Stimulated activated CD8-positive, alpha-beta memory T cell treated with anti-CD3 and anti-CD28 coated beads, Interleukin-15, amount 100 ng/mL, for 4 hours (primary cell): ENCODE measurements at places on chromosomes 11 and 22.

- DNase-seq, result no peak
These were observed 11.9 kb upstream of the PPFIBP2 start for GRCh38 chr11:7501894-7502293.

DNA sequence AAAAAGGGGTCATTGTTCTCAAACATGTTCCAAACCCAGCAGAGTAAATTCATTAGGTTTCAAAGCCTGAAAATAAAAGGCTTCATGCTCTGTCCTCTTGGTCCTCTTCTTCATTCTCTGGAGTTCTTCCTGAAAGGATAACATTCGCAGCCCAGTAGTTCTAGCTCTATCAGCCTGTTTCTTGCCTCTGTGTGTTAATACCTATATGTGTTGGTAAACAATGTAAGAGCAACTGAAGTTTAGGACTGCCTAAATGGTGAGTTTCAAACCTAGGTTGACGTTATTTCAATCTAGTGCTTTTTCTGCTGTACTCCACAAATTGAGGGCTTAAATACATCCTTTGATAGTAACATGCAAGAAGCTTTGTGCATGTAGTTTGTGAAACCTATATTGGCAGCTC, 9.4 kb downstream of the AASDHPPT start:
- no peak for DNase-seq

DNA sequence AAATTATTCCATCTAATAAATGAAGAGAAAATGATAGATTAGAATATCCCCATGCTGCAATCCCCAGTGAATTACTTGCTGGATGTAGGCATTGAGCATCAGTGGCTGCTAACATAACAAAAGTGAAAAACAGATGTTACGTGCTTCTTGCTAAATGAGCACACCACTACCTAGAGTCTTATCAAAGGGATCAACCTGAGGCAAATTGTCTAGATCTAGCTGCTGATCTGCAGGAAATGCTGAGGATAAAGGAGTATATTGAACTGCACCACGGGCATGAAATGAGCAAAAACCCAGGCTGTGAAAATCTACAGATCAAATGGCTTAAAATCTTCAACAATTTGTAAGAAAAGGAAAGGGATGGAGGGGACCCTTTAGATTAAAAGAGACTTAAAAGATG, 45.3 kb upstream of the SCUBE2 start:
- DNase-seq, result no peak

DNA sequence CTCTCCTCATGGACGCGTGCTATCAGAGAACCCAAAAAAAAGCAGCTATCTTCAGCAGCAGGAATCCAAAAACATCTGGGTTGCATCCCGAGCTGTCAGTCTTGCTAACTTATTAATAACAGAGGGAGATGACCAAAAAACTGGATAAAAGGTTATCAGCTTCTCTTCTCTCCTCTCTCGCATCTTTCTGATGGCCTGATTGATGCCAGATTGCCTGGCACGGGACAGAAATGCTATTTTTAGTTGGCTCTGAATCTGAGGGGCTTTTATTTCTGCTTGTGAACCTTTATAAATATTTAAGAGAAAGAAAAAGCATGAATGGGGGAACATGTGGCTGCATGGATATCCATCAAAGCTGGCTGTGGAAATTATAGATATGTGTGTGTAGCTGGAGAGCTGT, 230.3 kb downstream of the ETS1 start:
- DNase-seq, result no peak

- no peak for DNase-seq
These were observed 49.6 kb upstream of the KIRREL3 start for GRCh38 chr11:127050186-127050585.

DNA sequence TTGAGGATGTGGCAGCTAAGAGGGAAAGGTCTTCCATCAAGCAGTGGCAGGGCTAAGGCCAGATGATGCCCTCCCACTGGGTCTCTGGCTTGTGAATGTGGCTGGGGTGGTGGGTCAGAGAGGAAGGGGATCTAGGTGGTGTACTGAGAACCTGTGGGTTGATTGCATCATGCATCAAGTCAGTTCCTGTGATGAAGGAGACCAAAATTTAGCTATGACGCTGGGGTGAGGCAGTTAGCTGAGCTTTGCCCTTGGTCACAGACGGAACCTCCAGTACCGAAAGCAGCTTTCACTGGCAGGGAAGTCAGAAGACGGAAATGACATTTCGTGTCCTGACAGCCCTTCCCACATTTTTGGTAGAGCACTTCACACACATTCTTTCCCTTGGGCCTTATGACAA, 20.7 kb downstream of the ATG16L2 start:
- DNase-seq, result no peak

DNA sequence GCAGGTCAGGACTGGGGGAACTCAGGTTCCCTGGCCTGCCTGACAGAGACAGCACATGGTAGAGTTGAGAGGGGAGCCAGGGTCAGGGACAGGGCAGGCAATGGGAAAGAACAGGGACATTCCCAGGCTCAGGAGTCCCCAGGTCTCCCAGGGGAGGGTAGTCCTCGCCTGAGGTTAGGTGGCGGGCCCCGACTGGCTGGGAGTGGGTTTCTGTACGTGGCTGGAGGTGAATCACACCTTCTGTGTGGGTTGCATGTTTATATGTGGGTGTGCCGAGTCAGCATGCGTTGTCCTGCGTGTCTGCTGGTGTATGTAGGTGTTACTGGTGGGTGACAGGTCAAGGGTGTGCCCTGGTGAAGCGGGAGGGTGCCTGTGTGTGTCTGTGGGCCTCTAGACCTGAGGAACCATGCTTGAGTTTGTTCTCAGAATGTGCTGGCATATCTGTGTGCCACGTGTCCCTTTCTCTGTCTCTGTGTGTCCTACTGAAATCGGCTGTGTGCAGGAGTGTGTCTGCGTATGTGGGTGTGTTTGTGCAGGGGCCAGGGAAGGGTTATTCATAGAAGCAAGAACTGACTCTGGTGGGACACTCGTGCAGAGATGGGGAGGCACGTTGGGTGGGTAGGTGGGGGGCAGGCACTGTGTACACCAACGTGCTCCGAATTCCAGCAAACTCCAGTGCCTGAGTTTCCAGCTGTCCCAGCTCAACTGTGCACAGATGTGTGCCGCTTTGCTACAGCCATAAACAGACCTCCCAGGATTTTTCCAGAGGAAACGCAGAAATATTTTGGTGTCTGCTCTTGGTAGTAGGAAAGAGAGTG, 23.8 kb upstream of the OAF start:
- DNase-seq, result no peak
